Caki2 (cell line): ENCODE measurements at places on chromosomes 11 and 22.
A peak's percentile ranks its signal among the peaks of the same experiment; 100 is the strongest.

- no peak for DNase-seq
Observed at GRCh38 chr11:129814244-129815014, 1.2 kb upstream of the TMEM45B start.

GRCh38 chr11:748007-748359 lies 719 bp downstream of the TALDO1 start:
- DNase-seq: no peak

DNA sequence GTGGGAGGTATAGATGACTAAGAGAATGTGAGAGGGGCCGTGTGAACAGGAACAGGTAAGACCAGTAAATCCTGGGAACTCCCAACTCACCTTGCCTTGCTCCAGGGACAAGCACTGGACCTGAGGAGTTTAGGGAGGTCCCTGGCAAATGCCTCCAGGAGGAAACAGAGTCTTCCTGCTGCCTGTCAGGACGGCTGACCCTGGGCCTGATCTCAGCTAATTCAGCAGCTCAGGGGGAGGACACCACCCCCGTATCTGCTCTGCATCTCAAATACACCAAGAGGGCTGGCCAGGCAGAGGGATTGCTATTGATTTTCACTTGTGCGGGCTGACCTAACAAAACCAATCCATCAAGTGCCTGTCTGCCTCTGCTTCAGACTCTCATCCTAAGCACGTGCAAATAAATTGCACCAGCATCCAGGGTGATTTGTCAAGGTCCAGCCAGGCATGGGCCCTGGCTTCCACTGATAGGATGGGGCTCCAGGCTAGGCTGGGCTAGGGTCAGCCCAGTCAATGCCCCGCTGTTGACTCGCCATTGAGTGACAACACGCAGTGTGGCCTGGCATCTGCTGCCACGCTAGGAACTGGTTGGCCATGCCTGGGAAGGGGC lies 20.3 kb downstream of the UQCR10 start:
- DNase-seq: no peak

GRCh38 chr11:1353383-1354124 lies 36.2 kb upstream of the BRSK2 start:
- no peak for DNase-seq

- DNase-seq: peak; percentile 39
Observed at GRCh38 chr11:34997952-34998528, 81.6 kb downstream of the PDHX start.

DNA sequence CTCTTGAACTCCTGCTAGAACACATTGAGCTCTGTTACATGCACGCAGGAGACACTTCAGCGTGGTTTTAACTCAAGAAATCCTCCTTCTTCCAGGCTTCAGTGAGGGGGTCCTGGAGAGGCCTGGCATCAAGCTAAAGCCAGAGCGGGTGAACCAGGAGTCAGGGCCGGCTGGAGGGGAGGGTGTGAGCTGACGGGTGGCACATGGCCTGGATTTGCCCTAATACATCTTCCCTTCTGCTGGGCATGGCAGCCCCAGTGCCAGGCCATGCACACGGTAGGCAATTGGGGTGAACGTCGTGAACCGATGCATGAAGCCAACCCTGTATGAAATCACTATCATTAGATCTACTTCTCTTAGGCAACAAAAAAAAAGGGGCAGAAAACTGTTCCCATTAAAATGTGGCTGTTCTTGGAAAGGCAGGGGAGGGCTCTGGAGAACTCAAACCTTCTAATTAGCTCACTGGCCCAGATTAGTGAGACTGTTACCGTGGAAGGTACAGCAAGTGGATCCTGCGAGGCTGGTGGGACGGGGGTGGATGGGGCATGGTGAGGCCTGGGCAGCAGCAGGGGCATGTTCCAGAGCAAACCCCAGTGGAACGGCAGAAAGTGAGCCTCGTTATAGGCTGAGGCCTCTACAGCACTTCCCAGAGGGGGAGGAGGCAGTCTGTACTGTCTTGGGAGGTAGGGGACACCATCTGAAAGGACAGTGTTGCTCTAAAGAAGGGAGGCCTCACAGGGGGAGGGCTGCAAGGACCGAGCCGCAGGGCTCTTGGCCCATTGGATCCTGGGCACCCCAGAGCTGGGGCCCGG lies 10.6 kb downstream of the IFT27 start:
- no peak for DNase-seq

DNA sequence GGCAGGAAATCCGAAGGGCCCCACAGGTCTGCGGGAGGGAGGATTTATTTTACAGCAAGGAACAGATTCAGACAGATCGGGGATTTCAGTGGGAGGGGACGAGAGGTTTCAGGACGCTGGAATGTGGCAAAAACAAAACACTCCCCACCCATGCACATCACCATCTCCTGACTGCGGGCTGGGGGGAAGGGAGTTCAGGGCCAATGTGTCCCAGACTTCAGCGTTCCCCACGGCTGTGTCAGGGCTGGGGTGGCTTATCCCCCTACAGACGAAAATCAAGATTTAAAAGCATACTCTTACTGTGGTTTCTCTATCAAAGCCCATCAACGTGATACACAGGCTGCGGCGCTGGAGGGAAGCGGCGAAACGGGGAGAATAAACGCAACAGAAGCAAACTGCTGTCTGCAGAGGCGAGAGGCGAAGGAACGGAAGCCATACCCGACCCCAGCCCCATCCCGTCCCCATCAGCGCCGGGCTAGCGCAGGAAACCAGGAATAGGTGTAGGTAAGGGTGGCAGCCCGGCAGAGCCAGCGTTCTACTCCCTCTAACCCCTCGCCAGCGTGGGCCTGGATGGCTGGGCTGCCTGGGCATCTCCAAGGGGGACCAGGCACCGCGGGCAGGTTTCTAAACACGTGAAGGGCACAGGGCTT lies 2.7 kb downstream of the TENM4 start:
- DNase-seq: no peak

- DNase-seq: no peak
Observed at GRCh38 chr22:19896665-19897355, 42.1 kb upstream of the GNB1L start.
